ENCODE measurements at places on chromosomes 3 and 15. TPM values are rescaled to one million over a fixed set of nuclear protein-coding genes. Genes with fewer than 3 reads are reported as not detected.

- no peak overlapping the region for H3K27ac ChIP-seq
- no peak overlapping the region for H3K4me3 ChIP-seq
- H3K27me3 ChIP-seq, result peaks cover 6% of the 10 kb centered on the region
- DNase-seq, result no peak
- H3K36me3 ChIP-seq, result peaks cover 6% of the 10 kb centered on the region
These were observed 24.8 kb downstream of the EAF1 start for GRCh38 chr3:15452156-15452555.

DNA sequence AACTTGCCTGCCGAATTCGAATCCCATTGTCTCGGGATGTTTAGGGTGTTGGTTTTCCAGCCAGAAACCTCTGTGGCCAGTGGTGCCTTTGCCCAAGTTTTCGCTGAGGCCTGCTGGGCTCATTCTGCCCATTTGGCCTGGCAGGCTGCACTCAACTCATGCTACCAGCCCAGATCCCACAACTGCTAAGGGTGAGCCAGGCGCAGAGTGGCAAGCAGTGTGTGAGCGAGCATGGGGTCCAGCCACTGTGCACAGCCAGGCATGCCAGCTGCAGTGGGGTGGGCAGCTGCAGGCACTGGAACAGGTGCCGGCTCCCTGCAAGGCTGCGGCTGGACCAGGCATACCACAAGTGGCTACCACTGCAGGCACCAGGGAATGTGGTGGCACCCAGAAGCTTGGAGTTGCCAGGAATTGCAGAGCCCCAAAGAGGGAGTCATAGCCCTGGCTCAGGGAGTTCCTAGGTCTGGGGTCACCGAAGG, 151.4 kb upstream of the P2RY1 start:
- no peaks in the 10 kb centered on the region for H3K4me1 ChIP-seq
- H3K27me3 ChIP-seq, result peaks cover 2% of the 10 kb centered on the region
- no peak overlapping the region for H3K4me3 ChIP-seq
- H3K36me3 ChIP-seq, result no peaks in the 10 kb centered on the region

- no peak for DNase-seq
- H3K4me3 ChIP-seq, result no peak overlapping the region
- no peaks in the 10 kb centered on the region for H3K36me3 ChIP-seq
- H3K27ac ChIP-seq, result no peak overlapping the region
- H3K27me3 ChIP-seq, result peaks cover 9% of the 10 kb centered on the region
These were observed 37.1 kb downstream of the IL17RD start for GRCh38 chr3:57127891-57128518.

DNA sequence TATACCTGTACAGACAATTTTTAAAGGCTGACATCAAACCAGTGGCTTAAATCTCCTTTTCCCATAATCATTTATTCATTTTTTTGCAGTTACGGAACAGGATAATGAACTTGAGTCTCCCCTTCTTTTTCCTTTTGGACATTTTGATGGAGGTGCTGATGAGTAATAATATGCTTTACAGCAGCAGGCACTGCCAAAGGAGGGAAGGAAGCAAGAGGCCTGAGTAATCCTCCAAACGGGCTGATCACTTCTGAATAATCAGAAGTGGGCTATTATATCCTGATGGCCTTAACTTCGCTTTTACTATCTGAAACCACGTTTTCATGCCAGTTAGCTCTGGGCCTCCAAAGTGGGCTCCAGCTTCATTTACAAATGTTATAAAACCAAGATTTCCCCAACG, 527.2 kb downstream of the FOXP1 start:
- H3K27ac ChIP-seq, result no peak overlapping the region
- H3K4me1 ChIP-seq, result peaks cover 75% of the 10 kb centered on the region
- DNase-seq, result no peak
- H3K36me3 ChIP-seq, result peaks cover 10% of the 10 kb centered on the region

GPR62 gene
- not detected for total RNA-seq

FAM162A gene
- total RNA-seq, result 22.5 TPM

Measured in endothelial cell (in vitro differentiated cells).